ENCODE measurements at places on chromosomes 4 and X. TPM values are rescaled to one million over a fixed set of nuclear protein-coding genes. Genes with fewer than 3 reads are reported as not detected.

Gene SMIM10L2A
- total RNA-seq, result not detected

DNA sequence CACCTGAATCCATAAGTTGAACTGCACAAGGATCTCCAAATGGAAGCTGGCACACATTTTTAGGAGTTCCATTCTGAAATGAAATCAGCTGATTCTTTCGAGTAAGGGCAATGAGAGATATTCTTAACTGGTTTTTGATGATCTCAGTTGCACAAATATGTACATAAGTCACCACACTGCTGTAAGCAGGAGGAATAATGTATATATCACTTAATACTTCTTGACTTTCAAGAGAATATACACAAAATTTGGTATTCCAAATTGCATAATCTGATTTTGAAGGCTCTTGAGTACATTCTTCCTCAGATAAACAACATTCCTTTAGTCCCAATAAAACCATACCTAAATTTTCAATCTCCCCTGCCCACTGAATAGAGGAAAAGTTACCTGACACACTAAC lies 8.2 kb downstream of the FANCB start:
- H3K36me3 ChIP-seq, result peaks cover 5% of the 10 kb centered on the region
- H3K27ac ChIP-seq, result no peak overlapping the region
- H3K4me3 ChIP-seq, result no peak overlapping the region
- no peaks in the 10 kb centered on the region for H3K27me3 ChIP-seq
- H3K4me1 ChIP-seq, result peaks cover 4% of the 10 kb centered on the region

Gene ARMCX1
- not detected for total RNA-seq

DNA sequence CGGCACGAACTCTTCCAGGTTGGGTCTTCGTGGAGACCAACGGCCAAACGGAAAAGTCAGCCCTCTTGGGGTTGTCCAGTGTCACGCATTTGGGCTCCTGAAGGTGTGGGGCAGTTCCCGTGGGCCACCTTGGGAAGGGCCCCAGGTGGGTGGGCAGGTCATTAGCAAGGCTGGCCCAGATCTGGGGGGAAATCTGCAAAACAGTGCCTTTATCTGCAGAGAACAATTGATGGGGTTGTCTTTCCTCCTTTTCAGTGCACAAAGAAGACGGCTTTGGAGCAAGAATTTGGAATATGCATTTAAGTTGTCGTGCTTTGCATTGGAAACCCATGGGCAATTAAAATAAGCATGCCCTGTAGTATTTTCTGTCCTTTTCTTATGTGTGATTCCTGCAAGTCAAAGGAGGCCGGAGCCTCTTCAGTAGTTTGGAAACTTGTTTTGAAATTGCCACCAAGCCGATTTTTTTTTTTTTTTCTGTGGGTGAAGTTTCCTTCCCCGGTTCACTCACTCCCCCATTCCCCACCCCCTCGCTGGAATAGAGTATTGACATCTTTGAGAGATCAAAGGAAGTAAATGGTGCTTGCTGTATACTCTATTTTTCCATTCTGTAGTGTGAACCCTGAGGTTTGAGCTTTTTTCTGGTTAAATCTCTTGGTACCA lies 9.8 kb downstream of the ZIC3 start:
- H3K27me3 ChIP-seq, result peaks cover 11% of the 10 kb centered on the region
- no peak overlapping the region for H3K27ac ChIP-seq
- DNase-seq, result no peak
- H3K4me1 ChIP-seq, result no peaks in the 10 kb centered on the region
- H3K4me3 ChIP-seq, result no peak overlapping the region

Gene DACH2
- not detected for total RNA-seq

DNA sequence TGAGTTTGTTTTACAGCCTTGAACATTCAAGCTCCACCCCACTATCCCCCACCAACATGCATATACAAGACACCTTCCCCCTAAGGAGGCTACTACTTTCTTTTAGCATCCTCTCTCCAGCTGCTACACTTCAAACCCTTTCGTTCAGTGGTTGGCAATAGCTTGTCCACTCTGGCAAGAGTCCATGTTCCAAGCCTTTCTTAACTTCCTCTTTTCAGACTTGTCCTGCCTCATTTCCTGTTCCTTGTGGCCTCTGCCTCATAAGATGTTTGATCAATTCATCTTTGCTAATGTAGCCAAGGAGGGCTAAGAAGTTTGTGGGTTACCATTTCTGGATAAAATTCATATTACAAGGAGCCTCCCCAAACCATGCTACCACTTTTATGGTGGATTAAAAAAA lies 20.8 kb upstream of the ZCCHC12 start:
- no peak for DNase-seq
- no peaks in the 10 kb centered on the region for H3K36me3 ChIP-seq
- no peak overlapping the region for H3K4me3 ChIP-seq
- H3K27me3 ChIP-seq, result peaks cover 13% of the 10 kb centered on the region
- no peak overlapping the region for H3K27ac ChIP-seq

Gene SMIM14
- total RNA-seq, result 2.5 TPM

Gene CFAP99
- not detected for total RNA-seq

DNA sequence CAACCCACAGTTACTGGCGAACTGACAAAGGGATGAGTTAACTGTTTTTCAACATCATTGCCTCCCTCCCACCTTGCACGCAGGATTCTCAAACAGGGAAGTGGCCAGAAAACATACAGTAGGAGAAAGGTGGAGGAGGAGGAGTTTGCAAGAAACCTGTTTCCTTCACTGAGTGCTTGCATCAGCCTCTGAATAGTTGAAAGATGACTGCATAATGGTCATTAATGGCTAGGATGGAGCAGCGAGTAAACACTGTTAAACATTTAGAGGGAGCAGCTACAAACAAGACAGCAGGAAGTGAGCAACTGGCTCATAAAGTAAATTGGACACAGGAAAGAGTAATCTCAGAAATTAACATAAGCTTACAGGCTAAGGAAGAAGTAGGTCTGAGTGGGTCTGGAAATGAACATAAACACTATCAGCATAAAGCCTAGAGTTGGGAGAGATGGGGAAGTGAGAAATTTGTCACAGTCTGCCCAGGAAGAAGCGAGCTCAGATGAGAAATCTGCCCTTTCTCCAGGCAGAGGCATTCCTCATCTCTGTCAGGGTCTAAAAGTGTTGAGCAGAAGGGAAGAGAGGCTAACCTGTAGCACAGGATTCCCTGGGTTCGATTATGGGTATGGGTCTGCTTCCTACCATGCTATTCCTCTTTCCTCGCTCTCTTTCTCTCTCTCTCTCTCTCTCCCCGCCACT lies 38.6 kb downstream of the TRPC5OS start:
- no peak overlapping the region for H3K4me3 ChIP-seq
- no peak for DNase-seq
- no peaks in the 10 kb centered on the region for H3K36me3 ChIP-seq
- H3K27ac ChIP-seq, result no peak overlapping the region
- peaks cover 11% of the 10 kb centered on the region for H3K27me3 ChIP-seq

DNA sequence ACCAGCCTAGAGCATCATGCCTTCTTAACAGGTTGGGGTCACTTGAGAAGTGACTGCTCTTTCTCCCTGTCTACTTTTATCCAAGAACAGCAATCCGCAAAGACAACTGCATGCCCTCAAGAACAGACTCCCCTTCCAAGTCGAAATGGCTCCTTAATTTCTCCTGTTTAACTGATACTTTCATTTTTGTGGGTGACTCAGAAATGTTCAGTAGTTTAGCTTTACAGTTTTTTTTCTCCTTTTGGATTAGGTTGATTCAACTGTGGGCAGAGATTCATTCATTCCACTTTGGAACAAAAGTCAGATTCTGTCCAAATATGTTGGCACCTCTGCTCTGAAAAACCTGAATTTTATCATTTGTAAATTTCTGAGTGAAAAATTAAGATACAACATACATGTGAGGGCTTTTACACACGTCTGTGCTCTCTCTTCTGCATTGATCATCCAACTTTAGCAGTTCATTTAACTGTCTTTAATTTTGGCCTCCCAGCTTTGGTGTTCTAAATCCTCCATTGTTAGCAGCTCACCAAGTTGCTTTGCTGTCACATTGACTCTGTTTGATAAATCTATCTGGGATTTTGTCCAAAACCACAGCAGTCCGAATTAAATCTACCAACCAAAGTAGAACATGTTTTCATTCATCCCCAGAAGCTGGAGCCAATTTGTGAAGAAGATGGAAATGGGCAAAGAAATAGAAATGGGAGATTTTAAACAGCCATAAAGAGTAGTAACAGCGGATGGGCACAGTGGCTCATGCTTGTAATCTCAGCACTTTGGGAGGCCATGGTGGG lies 50.0 kb downstream of the HOPX start:
- H3K4me3 ChIP-seq, result no peak overlapping the region
- peaks cover 18% of the 10 kb centered on the region for H3K4me1 ChIP-seq
- no peak overlapping the region for H3K27ac ChIP-seq
- H3K27me3 ChIP-seq, result no peaks in the 10 kb centered on the region

Gene CT55
- total RNA-seq, result not detected

GRCh38 chrX:85024562-85024961 lies 20.9 kb downstream of the APOOL start:
- peaks cover 6% of the 10 kb centered on the region for H3K4me1 ChIP-seq
- no peaks in the 10 kb centered on the region for H3K36me3 ChIP-seq
- H3K27me3 ChIP-seq, result no peaks in the 10 kb centered on the region
- no peak overlapping the region for H3K4me3 ChIP-seq

DNA sequence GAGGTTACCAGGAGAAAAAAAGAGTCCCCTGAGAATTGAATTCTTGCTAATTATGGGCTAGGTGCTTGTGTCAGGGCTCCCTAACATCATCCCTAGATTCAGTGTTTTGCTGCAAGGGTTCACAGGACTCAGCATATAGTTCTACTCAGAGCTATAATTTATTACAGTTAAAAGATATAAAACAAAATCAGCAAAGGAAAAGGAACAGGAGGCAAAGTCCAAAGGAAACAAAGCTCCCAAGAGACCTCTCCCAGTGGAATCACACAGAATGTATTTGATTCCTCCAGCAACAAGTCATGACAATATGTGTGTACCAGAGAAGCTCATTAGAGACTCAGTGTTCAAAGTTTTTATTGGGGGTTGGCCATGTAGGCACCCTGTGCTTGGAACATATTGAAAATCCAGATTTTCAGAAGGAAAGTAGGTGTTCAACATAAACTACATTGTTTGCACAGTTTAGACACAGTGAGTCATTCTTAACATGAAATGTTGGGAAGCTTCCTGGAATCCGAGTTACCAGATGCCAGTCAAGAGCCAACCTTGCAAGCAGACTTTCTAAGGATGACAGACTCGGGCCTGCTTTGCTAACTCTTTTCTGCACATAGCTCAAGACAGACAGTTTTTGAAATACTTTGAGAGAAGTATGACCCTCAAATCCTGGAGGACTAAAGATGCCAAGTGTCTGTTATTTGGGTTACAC lies 311.3 kb upstream of the EMCN start:
- no peaks in the 10 kb centered on the region for H3K36me3 ChIP-seq
- no peak for DNase-seq
- H3K4me1 ChIP-seq, result no peaks in the 10 kb centered on the region
- no peak overlapping the region for H3K27ac ChIP-seq

DNA sequence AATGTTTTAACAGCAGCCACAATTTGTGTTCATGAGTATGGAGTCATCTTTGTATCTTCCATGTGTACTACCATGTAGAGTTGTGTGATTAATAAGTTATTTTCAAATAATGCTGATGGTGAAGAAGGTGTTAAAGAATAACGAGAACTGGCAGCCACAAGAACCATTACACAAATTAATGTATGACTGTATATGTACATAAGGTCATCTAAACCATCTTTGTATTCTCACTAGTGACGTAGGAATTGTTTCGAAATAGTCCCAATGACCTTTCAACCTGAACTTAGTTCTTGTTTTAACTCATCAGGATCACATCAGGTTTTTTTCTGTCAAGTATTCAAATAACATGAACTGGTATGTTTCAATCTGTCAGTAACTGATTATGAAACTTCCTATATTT lies 48.3 kb upstream of the NOCT start:
- H3K36me3 ChIP-seq, result no peaks in the 10 kb centered on the region
- no peaks in the 10 kb centered on the region for H3K4me1 ChIP-seq
- no peak for DNase-seq
- no peak overlapping the region for H3K27ac ChIP-seq

GRCh38 chrX:69543572-69543971 lies 39.4 kb downstream of the NALF2 start:
- H3K27ac ChIP-seq, result no peak overlapping the region
- H3K27me3 ChIP-seq, result peaks cover 13% of the 10 kb centered on the region
- no peaks in the 10 kb centered on the region for H3K36me3 ChIP-seq
- H3K4me3 ChIP-seq, result no peak overlapping the region

Gene MMGT1
- total RNA-seq, result 16.1 TPM

Gene LRAT
- total RNA-seq, result not detected

GRCh38 chrX:47285836-47286320 lies 53.1 kb downstream of the USP11 start:
- no peak overlapping the region for H3K27ac ChIP-seq
- no peaks in the 10 kb centered on the region for H3K36me3 ChIP-seq
- H3K27me3 ChIP-seq, result peaks cover 5% of the 10 kb centered on the region
- H3K4me1 ChIP-seq, result no peaks in the 10 kb centered on the region

Gene GABRG1
- not detected for total RNA-seq

GRCh38 chr4:184168406-184169019 lies 49.2 kb downstream of the ENPP6 start:
- DNase-seq, result peak; percentile 74
- H3K27me3 ChIP-seq, result peaks cover 35% of the 10 kb centered on the region
- peak overlapping the region; percentile 46 for H3K27ac ChIP-seq
- H3K4me1 ChIP-seq, result peaks cover 3% of the 10 kb centered on the region

- no peak overlapping the region for H3K27ac ChIP-seq
- peaks cover 18% of the 10 kb centered on the region for H3K27me3 ChIP-seq
- DNase-seq, result no peak
- no peaks in the 10 kb centered on the region for H3K36me3 ChIP-seq
- no peaks in the 10 kb centered on the region for H3K4me1 ChIP-seq
Measured at GRCh38 chrX:39472161-39472560, 625.6 kb downstream of the BCOR start.

GRCh38 chrX:283115-283845 lies 2.1 kb downstream of the PLCXD1 start:
- no peaks in the 10 kb centered on the region for H3K36me3 ChIP-seq
- peak overlapping the region; percentile 91 for H3K27ac ChIP-seq
- no peaks in the 10 kb centered on the region for H3K27me3 ChIP-seq
- peak overlapping the region; percentile 93 for H3K4me3 ChIP-seq
- peak; percentile 93 for DNase-seq

Gene LRRC66
- not detected for total RNA-seq

Data from natural killer cell treated with Interleukin-12 subunit alpha and Interleukin-12 subunit beta and Interleukin-15 and Interleukin-18, amount 100 ng/mL, for 72 hours (primary cell).